Stimulated activated CD4-positive, alpha-beta T cell treated with anti-CD3 and anti-CD28 coated beads, Interleukin-1b, Interleukin-23, amount 100 ng/mL, for 24 hours (primary cell): ENCODE measurements at places on chromosomes 2 and 18.

DNA sequence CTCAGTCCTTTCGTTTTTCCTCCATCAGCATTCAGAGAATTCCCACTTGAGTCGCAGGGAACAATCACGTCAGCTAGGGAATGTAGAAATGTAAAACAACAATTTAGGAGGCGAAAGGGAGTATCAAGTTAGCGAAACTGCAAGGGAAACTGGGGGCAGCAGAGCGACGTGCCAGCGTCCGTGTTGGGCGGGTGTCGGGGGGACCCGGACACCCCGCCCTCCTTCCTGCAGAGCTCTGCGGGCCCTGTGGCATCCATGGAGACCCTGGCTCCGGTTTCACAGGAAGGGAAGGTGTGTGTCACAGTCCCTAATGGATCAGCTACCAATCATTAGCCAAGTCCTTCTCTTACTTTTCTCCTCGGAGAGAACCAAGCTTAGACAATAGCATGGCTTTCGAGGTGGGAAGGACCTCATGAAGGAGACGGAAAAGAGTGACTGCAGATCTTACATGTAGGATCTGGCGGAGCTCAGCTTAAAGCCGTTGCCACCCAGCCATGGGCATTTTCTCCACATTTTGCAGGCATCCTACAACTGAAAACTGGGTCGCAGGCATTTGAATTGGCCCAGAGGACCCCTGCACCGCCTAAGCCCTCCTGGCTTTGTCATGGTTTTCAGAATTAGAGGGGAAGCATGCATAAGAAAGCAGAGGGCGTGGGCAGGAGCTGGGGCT, 33.7 kb downstream of the SOX11 start:
- no peak for DNase-seq

DNA sequence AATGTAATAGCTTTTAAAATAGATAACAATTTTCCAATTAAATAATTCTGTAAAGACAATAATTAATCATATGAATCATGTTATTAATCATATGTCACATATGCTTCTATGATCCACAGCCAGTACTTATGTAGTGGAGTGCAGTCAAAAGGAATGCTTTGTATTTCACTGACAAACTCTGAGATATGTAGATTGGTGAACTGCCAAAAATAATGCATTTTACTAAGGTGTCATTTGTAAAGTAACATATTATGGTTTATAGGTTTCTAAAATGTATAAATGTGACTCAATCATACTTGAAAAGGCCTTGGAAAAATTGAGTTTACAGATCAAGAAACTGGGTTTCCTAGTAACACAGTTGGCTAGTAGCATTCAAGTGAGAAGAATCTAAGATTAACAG, 93.8 kb upstream of the KCNH7 start:
- no peak for DNase-seq

- no peak for DNase-seq
These were observed 6.8 kb upstream of the PCARE start for GRCh38 chr2:29080886-29081743.

DNA sequence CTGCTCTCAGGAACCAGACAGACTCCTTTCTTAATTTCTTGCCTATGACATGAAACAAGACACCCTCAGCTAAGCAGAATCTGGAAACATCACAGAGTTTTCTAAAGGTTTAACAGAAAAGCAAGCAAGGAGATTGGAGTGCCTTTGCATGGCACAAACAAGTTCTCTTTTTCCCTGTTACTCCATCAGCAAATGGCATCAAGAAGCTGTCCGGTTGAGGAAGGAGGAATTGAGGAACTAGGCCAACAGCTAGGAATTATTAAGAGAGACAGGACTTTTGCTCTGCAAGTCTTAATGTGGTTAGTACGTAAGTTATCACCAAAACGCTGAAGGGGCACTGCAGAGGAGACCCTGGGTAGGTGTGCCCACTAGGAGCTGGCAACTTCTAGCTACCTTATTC, 53.2 kb downstream of the NEB start:
- DNase-seq, result no peak

DNA sequence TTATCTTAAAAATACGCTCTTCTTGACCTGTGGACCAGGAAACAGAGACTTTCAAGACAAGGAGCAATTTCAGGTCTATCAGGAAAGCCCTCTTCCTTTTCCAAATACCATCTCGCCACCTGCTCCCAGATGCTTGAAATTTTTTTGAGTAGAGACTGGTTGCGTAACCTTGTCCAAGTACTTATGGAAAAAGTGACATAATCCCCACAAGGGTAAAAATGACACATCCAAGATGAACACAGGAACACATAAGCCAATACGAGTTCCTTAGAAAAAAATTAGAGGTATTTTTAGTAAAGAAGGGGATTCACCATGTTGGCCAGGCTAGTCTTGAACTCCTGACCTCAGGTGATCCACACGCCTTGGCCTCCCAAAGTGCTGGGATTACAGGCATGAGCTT, 1.8 kb downstream of the SERPINB13 start:
- DNase-seq, result no peak

DNA sequence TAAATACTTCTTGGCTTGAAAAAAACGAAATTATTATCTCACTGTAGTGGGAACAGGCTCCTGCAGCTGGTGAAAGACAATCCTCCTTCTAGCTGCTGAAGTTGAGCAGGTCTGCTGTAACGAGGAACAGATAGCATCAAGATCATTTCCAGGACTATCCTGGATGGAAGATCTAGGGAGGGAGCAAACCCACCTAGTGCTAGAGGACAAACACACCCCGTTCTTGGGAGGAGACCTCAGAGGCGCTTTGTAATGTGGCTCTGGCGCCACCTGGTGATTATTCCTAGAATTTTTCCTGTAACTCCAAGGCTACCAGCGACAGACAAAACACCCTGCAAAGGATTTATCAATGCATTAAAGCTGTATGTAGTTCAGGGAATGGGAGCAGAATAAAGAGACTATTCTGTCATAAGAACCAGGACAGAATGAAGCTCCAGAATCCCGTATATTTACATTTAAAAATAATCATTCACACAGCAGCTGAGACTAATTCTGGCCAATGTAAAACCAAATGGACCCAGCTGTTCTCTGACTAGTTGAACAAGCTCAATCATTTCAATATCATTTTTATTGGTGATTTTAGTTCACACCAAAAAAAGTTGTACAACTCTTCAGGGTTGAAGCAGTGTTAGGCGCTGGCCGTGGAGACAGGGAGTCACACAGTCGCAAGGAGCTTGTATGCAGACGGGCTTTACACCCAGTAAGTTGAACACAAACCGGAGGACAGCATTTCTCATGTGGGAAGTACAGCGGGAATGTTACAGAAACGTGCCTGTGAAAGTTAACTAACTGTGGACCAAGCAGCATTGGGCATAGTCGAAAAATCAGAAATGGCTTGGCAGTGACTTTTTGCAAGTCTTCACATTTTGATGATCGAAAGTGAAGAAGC, 290.3 kb downstream of the TRIB2 start:
- DNase-seq, result peak; percentile 44

GRCh38 chr2:88450186-88450585, 2.3 kb downstream of the FOXI3 start:
- DNase-seq, result no peak

- no peak for DNase-seq
These were observed 105.1 kb downstream of the RDH14 start for GRCh38 chr2:18455236-18455862.

DNA sequence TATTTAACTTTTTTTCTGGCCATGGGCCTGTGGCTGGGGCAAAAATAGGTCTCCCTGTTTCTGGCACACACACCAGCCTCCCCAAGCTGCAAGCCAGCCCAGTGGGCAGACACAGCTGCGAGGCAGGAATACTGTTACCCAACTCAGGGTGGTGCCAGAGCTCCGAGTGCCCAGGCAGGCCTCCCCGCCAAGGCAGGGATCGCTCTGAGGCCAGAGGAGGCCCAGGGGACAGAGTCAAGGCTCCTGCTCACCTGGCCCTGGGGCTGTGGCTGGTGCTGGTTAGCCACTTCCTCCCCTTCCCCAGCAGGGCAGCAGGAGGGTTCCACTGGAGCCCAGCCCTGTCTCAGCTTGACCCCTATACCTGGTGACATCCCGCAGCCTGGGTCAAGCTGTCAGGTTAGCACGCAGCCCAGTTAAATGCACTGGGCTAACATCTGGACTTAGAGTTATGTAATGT, 67.1 kb upstream of the EPAS1 start:
- no peak for DNase-seq

- DNase-seq, result no peak
These were observed 312.8 kb upstream of the EPAS1 start for GRCh38 chr2:45984366-45984765.

- DNase-seq, result no peak
These were observed 44.9 kb downstream of the MALT1 start for GRCh38 chr18:58716060-58716756.

DNA sequence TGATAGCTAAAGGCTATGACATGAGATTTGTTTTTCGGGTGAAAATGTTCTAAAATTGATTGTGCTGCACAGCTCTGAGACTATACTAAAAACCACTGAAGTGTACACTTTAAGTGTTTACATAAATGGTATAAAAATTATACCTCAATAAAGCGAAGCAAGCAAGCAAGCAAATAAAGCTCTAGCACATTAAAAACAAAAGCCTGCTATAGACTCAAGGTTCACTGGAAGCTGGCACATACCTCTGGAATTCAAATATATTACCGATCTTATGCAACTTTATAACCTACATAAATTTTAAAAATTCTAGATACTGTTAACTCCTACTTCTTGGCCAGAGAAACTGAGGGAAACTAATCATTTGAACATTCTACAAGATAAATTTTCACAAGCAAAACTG, 20.1 kb downstream of the PELI1 start:
- no peak for DNase-seq

- no peak for DNase-seq
These were observed 263.8 kb downstream of the PHLPP1 start for GRCh38 chr18:62979176-62979575.

- DNase-seq, result no peak
These were observed 266.8 kb upstream of the CRIM1 start for GRCh38 chr2:36088716-36089328.

DNA sequence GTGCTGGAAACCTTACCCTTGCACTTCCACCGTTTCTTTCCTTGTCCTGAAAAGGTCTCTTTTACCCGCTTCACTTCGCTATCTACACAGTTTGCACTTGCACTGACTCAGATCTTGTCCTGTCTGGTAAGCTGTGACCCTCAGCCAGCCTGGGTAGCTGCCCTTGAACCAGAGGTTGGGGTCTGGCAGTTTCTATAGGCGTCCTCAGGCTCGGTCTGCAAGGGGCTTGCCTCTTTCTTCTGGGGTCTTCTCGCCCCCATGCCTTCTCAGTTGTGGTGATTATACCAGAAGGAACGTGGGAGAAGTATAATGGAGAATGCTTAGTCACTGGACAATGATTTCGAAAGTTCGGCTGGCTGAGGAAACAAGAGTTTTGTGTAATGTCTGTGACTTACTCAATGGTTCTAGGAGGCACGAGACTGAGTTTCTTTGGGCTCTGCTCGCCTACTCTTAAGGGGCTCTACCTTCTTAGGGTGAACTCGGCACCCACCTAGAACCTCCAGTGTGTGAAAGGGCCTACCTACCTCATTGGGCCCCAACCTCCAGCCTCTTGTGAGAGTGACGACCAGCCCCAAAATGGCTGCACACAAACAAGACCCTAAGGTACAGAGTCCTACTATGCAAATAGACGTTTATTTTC, 6.9 kb upstream of the STAT1 start:
- DNase-seq, result no peak

- no peak for DNase-seq
These were observed 151.9 kb downstream of the EPHA4 start for GRCh38 chr2:221420245-221420644.

- no peak for DNase-seq
These were observed 1026.6 kb downstream of the TMEM182 start for GRCh38 chr2:103788389-103788788.
